Suppressor macrophage (primary cell): ENCODE measurements at places on chromosomes 1 and 21.

- no peak for DNase-seq
These were observed 13.0 kb upstream of the KLHDC8A start for GRCh38 chr1:205369701-205370123.

- DNase-seq: peak; percentile 50
These were observed 38.6 kb upstream of the ETS2 start for GRCh38 chr21:38766987-38767722.

DNA sequence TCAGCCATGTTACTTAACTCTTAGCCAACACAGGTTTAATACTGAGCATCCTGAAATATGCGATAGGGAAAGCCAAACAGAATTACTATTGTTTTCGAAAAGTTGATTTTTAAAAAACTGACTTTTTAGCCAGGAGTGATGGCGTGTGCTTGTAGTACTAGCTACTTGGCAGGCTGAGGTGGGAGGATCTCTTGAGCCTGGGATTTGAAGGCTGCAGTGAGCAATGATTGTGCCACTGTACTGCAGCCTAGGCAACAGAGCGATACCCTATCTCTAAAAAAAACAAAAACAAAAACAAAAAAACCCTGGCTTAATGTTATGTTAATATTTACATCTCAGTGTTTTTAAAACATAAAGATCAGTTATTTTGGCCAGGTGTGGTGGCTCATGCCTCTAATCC is 16.7 kb downstream of the NMNAT1 start:
- no peak for DNase-seq

DNA sequence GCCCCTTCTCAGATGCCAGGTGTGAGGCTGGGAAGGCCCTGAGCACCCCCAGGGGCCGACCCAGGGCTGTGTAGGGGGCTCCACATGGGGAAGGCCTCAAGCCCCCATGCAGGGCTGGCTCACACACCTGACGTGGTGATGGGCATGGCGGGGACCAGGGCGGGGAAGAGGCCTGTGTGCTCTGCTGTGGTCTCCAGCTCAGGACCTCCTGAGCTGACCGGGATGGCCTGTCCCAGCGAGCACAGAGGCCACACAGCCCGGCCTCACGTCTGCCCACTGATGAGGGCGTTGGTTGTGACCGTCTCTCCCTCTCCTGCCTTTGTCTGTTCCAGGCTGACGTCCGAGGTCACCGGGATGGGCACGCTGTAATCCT is 40.2 kb upstream of the COL6A1 start:
- no peak for DNase-seq

DNA sequence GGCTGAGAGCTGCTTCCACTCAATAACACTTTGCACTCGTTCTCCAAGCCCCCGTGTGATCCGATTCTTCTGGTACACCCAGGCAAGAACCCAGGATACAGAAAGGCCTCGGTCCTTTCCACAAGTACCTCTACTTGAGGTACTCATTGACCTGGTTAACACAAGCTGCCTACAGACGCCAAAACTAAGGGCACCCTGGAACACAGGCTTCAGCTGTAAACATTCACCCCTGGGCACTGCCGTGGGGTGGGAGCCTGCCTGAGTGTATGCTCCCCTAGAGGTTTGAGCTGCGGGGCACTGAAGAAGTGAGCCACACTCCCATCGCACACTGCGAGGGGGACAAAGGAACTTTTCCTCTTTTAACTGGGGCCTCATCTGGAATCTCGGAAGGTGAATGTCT is 30.5 kb downstream of the LRRC3 start:
- no peak for DNase-seq

DNA sequence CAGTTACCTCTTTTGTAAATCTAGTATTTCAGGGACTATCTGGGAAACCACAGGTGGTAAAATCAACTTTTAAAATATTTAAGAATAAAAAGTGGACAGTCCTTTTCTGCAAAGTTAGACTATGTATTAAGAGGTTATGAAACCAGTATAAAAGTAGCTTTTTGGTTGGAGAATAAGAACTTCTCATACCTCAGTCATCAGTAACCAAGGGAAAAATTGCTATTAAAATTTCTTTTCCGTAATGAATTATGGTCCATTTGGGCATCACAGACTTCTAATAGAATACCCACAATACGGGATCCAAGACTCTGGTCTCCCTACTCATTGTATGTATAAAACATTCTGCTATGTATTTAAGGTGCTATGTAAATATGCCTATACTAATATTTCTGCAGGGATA is 51.9 kb downstream of the ABL2 start:
- no peak for DNase-seq

GRCh38 chr1:153387785-153388184 is 3.1 kb downstream of the S100A8 start:
- no peak for DNase-seq

- peak; percentile 92 for DNase-seq
These were observed 4.9 kb upstream of the TNFRSF1B start for GRCh38 chr1:12161662-12162458.

DNA sequence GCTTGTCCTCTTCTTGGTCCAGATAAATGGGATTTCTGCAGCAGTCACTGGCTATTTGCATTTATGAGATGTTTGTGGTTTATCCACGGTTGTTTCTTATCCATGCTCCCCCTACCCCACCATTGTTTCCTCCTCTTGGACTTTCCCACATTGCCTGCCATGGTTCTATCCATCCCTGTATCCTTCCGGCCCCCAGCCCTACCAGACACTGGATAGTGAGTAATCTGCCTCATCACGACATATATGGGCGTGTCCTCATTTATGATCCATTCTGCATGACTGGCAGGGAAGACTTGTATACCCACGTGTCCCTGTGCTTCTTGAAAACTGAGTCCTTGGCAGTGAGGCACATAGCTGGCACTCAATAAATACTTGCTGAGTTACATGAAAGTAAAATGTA is 40.1 kb downstream of the CACNA1S start:
- DNase-seq: no peak

DNA sequence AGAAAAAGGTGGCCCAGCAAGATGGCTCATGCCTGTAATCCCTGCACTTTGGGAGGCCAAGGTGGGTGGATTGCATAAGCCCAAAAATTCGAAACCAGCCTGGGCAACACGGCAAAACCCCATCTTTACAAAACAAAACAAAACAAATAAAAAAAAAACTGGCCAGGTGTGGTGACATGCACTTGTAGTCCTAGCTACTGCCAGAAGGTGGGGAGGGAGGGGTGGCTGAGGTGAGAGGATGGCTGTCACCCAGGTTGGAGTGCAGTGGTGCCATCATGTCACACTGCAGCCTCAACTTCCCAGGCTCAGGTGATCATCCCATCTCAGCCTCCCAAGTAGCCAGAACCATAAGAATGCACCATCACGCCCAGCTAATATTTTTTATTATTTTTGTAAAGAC is 22.8 kb downstream of the RERE start:
- DNase-seq: no peak

- DNase-seq: no peak
These were observed 53.4 kb downstream of the AGPAT3 start for GRCh38 chr21:43918385-43918947.

DNA sequence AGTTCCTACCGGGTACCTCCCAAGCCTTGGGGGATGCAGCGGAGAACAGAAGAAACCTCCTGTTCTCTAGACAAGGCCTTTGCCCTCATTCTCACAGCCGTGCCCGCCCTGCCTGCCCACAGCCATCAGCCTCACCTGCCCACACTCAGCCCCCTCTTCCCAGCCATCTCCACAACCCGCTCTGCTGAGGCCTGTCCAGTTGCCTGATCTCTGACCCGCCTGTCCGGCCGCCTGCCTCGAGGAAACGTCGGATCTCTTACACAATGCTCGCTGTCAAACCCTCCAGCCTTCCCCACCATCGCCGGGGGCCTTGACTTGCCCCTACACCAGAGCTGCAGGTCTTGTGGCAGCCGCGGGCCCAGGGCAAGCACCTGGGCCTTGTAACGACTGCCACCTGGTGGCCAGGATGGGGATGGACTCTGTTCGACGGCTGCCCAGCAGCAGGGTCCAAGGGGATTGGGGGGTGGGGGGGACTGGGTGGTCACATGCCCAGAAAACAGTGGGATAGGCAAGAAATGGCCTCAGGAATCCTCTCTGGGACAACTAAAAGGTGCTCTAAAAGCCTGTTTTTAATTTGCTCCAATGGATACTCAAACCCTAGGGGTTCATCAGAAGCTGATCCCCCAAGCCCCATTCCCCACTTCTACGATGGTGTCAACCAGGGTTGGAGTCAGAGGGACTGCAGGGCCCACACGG is 31.0 kb downstream of the SLC45A1 start:
- DNase-seq: peak; percentile 67

- no peak for DNase-seq
These were observed 156.3 kb downstream of the ST6GALNAC3 start for GRCh38 chr1:76230842-76231281.

DNA sequence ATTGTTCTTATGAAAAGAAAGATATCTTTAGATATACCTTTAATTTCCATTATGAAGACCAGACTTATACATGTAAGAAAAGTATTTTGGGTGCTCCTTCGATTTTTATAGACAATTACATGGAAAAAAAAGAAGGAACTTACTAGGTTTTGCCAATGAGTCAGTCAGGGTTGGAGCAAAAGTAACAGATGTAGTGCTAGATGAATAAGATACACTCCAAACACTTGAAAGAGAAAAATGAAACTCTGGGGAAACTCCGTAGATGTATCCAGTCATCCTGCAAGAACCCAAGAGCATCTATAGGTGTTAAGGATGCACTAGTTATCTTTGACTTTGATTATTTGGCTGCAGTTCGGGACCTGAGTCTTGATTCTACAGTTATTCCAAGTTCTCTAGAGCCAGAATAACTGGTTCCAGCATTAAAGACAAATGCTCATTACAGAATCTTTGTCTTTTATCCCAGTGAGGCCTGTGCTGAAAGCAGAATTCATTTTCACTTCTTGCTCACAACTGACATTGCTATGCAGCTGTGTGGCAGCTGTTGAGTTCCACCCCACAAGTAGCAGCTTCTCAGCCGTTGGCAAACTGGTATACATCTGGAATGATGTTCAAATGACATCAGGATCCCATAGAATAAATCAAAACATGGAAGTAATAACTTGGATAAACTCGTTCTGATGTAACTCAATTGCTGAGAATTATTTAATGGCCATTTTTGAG is 326.1 kb downstream of the ASTN1 start:
- no peak for DNase-seq

DNA sequence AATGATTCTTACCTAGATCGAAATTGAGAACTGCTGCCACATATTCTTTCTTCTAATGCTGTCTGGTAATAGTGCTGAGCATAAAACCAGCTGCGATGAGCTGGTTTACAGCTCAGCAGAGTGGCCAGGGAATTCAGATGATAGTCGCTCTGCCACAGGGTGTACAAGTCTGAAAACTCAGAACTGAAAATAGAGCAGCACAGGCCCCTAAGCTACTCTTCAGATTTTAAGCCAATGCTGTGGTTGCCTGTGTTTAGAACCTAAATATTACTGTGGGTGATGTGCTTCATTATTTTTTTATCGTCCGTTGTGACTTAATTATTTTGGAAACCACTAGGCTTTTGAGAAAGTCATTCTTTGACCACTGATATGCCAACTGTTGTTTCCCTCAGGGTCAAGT is 152.0 kb downstream of the ADGRL4 start:
- no peak for DNase-seq

- DNase-seq: no peak
These were observed 320.4 kb downstream of the RPS6KC1 start for GRCh38 chr1:213371525-213371846.

DNA sequence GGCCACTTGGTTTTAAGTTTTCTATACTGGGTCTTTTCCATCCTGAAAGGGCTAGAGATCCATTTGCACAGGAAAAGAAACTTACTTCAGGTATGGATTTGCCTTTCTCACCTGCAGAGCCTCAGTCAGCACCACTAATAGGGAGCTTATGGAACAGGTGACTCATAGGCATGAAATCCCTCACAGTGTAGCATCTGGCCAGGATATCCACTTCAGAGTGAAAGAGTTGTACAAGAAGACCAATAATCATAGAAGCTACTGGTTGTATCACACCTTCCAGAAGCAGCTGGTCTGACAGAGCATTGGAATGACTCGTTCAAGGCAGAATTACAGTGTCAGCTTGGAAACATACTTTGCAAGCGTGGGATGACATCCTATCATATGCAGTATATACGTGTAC is 26.3 kb upstream of the SYT14 start:
- no peak for DNase-seq

DNA sequence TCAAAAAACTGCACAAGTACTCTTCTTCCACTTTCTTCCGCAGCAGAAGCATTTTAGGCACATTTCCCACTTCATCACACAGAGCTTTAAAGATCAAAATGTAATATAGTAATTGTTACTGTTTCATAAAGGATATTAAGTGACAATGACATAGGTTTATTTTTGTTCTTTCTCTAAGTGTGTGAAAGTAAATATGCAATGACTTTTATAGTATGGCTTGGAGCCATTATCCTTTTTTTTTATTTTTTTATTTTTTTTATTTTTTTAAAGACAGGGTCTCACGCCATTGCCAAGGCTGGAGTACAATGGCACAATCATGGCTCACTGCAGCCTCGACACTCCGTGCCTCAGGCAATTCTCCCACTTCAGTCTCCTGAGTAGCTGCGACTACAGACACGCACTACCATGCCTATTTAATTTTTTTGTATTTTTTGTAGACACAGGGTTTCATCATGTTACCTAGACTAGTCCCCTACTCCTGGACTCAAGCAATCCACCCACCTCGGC is 7.0 kb downstream of the TRIM33 start:
- DNase-seq: no peak

GRCh38 chr1:76303340-76303717 is 228.8 kb downstream of the ST6GALNAC3 start:
- DNase-seq: no peak

GRCh38 chr1:22050330-22050729 is 2.2 kb upstream of the CDC42 start:
- no peak for DNase-seq

DNA sequence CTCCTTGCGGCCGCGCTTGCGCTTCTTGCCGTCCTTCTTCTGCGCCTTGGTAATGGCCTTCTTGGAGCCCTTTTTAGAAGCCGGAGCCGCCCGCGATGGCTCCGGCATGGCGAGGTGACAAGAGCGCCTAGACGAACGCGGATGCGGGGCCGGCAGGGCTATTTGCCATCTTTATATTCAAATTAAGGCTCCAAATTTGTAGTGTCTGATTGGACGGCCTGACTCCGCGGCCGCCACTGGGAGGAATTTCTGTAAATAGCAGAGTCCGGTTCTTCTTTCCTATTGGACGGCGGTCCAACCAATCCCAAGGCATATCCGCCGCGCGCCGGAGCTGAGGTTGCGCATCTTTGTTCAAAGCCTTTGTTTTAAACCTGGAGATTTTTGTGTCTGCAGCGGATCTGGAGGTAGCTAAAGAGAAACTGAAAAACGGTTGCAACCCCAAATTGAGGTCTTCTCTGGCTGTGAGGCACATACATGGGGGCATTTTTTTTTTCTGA is 22.6 kb upstream of the RNF187 start:
- DNase-seq: peak; percentile 56
